Stimulated activated CD8-positive, alpha-beta memory T cell treated with anti-CD3 and anti-CD28 coated beads, Interleukin-7, amount 100 ng/mL, for 1 hour (primary cell): ENCODE measurements at places on chromosomes 3 and 15.

GRCh38 chr3:173135059-173135458 lies 6.0 kb downstream of the SPATA16 start:
- no peak for DNase-seq

DNA sequence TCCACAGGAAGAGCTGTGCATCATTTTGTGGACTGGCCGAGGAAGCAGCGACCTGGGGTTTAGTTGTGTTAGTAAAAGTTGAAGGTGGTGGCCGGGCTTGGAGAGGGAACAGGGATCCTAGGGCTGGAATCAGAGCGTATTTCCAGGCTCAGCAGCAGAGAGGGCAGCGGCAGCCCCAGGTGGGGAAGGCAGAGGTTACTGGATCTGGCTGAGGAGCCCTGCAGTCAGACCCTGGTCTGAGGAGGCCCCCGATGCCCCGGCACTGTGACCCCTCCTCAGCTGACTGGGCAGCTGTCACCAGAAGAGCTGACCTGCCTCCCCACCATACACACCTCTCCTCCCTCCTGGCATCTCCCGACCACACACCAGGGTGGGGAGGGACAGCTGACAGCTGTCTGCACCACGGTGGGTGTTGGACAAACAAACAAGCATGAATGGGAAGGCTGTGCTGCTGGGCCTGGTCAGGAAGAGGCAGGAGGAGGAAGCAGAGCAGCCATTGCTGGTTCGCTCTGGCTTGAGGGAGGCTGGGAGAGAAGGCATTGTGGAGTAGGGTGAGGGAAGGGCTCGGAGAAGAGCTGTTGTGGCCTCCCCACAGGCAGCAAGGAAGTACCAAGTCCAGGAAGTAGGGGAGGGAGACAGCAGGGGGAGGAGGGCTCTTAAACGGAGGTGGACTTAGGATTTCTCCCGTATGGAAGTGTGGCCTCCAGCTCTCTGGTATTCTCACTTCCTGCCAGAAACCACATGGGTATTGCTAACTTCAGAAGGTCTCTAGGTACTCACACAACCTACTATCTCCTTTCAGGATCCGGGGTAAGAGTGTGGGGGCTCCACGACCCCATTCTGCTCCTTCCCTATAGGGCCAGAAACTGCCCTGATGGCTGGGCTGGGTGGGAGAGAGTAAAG lies 49.5 kb upstream of the HACD2 start:
- DNase-seq, result no peak

DNA sequence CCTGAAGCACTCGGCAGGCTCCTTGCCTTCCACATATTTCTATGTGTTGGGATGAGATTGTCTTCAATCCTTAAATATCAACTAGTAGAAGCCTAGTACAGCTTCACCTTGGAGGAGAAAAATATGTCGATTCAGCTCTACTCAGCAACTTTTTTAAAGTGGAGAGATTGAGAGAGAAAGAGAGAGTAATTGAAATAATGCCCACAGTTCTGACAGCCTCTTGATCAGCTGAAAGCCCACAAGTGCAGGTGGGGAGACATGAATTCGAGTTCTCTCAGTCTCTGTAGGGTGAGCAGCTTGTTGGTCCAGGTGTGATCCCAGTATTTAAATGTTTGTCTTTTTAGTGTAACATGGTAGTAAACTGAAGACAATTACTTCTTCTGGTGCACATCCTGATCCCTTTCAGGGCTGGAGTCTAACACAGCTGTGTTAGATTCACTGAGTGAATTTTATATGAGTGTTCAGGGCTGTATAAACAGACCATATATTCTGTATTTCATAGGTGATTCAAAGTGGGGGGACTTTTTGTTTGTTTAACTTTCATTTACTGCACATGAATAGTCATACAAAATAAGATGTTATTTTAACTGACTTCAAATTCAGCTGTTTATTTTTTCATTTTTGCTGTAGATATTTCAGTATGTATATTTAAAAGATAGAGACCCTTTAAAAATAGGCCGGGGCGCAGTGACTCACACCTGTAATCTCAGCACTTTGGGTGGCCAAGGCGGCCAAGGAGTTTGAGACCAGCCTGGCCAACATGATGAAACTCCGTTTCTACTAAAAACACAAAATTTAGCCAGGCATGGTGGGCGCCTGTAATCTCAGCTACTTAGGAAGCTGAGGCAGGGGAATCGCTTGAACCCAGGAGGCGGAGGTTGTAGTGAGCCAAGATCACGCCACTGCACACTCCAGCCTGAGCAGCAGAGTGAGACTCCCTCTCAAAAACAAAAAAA lies 64.0 kb downstream of the ST6GAL1 start:
- no peak for DNase-seq

- DNase-seq, result no peak
These were observed 79.6 kb downstream of the DIPK2A start for GRCh38 chr3:144051211-144051610.

DNA sequence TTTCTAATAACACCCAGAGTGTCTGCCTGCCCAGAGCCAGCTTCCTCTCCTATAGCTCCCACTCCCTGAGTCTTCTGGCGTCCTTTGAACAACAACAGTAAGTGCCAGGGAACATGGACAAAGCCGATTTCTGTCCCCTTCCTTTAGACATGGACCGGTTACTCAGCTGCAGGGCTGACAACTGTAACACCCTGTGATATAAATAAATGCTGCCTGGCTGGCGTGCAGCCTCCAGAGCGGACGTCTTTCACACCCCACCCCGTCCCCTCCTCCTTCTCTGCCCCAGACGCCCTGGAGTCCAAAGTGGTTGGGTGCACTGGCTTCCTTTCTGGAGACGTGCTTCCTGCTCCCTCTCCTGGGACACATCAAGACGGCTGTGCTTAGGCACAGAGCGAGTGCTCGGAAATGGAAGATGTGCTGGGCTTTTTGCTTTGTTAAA lies 281.9 kb upstream of the LRRFIP2 start:
- no peak for DNase-seq

GRCh38 chr3:181705086-181705480 lies 6.6 kb upstream of the SOX2 start:
- DNase-seq, result no peak

- no peak for DNase-seq
These were observed 1113.2 kb downstream of the IGSF11 start for GRCh38 chr3:117921411-117921810.

DNA sequence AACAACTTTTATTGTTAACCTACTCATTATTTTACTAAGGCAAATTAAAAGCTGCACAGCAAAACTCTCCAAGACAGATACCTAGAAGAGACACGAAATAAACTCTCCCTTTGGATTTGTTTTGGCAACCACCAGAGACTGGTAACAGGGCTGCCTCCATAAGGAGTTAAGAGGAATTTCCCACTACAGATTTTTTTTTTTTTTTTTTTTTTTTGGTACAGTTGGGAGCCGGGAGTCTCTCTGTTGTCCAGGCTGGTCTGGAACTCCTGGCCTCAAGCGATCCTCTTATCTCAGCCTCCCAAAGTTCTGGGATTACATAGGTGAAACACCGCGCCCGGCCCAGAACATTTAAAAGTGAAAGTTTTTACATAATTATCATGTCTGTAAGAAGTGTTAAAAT lies 73.6 kb upstream of the VGLL4 start:
- no peak for DNase-seq

DNA sequence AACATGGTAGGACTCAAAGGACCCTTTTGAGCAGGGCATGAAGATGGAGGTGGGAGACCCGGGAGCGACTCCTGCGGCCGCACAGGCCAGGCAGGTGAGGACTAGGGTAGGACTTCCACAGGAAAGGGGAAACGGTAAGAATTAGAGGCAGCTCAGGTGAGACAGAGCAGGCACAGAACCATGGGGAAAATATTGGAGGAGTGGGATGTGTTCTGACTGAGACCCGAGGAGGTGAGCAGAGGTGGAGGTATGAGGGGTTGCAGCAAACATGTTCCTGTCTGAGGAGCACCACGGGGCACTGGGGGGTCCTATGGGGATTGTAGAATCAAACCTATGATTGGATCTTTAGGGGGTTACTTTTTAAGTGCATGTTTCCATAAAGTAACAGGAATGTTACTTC lies 1.4 kb upstream of the ISG20 start:
- no peak for DNase-seq

- no peak for DNase-seq
These were observed 36.3 kb upstream of the TPM1 start for GRCh38 chr15:63006032-63006878.

DNA sequence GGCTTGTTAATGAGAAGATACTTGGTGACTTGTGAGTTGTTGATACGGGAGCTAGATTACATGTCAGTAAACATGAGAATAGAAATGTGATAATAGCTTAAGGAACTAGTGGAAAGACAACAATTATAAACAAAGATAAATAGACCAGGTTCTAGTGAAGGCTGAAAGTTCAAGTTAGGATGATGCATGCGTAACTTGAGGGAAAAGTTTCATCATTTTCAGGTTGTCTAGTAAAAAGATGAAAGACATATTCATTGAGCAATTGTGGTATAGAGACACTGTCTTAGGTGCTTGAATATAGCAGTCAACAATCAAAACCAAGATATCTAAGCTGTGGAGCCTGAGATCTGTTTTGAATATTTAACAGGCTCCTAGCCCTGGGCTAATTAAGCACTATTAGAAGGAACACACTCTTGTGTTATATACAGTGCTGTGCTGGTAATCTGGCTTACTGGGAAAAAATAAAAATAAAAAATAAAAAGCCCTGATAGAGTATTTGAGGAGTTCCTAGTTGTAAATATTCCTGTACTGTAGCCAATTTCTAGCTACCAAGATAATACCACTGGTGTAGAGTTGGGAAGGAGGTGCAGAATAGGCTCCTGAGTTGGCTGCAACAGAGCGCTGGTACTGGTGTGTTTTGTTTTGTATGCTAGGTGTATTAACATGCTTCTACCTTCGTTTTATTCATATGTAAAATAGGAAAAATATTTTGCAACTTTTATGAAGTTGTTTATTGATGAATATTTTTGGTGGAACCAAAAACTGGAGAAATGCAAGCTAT lies 68.5 kb downstream of the NLGN1 start:
- no peak for DNase-seq

DNA sequence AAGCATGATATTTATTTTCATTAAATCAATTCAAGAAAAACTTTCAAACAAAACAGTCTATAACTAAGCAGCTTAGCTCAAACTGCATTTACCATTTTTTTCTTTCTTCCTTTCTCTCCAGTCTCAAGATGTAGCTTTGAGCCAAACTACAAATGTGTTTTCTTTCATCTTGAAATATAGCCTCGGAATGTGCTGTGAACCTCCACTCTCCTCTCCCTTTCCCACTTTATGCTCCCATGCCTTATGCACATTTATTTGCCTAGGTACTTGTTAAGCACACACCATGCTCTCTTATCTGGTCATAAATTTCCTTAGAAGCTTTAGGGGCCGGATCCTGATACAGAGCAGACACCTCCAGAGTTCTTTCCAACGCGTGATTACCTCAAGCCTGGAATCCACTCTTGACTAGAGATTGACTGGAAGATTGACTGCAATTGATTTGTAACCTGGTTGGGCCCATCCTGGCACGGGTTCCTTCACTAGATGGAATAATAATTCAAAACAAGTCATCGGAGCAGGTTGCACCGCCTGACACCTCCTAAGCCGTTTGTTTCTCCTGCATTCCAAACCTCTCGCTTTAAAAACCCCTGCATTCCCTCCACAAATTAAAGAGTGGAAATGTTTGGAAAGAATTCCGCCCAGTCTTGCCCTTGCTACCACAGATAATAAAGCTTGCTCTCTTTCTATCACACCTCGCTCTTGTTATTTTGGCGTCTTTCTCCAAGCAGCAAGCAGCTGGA lies 344.7 kb downstream of the CHL1 start:
- DNase-seq, result no peak

DNA sequence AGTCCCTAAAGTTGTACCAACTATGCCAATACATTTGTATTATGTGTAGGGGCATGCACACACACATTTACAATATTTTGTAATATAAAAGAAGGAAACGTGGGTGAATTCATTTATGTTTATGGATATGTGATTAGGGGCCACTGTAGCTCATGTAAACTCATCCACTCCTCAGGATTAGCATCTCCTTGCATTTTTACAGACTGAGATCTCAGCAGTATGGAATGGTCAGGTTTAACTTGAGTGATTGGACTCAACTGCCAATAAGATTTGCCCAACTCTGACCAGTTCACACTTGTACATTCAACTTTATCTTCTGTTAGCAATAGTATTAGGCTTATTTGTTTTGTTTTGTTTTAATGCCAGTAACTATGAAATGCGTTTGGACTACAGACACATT lies 36.5 kb downstream of the PSMD6 start:
- no peak for DNase-seq

- DNase-seq, result no peak
These were observed 184.6 kb downstream of the GOLGA6L6 start for GRCh38 chr15:20356911-20357480.

GRCh38 chr15:32974691-32975090 lies 219.8 kb downstream of the FMN1 start:
- no peak for DNase-seq

- no peak for DNase-seq
These were observed 8.7 kb upstream of the P2RY12 start for GRCh38 chr3:151393146-151393830.

DNA sequence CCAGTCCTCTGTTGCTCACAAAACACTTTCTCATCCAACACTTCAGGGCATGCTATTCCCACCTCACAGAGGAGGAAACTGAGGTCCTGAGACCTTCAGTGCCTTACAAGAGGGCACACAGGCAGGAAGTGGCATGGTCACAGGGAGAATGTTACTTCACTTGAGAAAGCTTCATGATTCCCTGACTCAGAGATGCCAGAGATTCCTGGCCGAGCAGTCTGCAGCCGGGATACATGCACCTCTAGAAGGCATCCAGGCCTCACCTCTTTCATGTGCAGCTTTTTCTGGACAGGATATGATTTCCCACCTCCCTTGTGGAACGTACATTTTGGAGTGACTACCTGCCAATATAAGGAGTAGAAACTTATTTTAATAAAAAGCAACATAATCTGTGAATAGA lies 2.8 kb upstream of the SST start:
- no peak for DNase-seq

- DNase-seq, result no peak
These were observed 384.8 kb downstream of the MECOM start for GRCh38 chr3:169278667-169279066.

DNA sequence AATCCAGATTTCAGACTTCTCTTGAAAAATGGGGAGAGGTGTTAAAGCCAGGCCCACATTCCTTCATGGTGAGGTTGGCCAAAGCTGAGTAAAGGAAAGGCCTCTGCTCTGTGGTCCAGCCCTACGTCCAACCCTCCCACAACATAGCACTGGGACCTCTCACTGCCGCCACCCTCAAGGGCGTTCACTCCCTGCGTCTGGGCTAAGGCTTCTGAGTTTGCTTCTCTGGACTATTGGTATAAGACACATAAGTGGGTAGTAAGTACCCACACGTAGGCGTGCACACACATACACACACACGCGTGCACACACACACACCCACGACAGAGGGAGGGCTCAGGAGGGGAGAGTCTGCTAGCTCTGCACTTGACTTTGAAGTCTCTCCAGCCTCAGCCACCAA lies 80.2 kb upstream of the PXYLP1 start:
- no peak for DNase-seq
